ENCODE measurements at places on chromosomes 3 and 15. TPM values are rescaled to one million over a fixed set of nuclear protein-coding genes. Genes with fewer than 3 reads are reported as not detected.

DNA sequence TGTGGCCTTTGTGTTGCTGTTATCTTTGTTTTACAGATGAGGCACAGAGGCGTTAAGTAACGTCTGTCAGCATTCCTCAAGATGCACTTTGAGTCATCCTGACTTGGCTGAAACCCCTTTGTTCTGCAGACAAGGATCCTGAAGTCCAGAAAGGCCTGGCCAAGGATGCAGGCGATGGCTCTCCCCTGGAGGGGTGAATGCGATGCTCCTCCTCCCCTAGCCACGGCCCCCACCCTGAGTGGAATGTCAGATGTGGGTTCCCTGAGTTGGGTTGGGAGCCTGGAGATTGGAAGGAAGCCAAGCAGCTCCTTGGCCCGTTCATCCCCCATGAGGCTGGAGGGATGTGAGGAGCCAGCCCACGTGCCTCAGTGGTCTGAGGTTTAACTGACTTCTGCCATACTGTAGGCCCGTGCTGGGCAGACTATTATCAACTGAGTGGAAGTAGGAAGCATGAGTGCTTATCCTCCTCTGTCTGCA is 43.3 kb downstream of the POMGNT2 start:
- DNase-seq, result peak; percentile 54

GRCh38 chr3:177421481-177421785 is 224.2 kb upstream of the TBL1XR1 start:
- no peak for DNase-seq

KY gene
- total RNA-seq, result 3.1 TPM

- DNase-seq, result no peak
Measured at GRCh38 chr15:77865106-77865610, 212.4 kb downstream of the TBC1D2B start.

DNA sequence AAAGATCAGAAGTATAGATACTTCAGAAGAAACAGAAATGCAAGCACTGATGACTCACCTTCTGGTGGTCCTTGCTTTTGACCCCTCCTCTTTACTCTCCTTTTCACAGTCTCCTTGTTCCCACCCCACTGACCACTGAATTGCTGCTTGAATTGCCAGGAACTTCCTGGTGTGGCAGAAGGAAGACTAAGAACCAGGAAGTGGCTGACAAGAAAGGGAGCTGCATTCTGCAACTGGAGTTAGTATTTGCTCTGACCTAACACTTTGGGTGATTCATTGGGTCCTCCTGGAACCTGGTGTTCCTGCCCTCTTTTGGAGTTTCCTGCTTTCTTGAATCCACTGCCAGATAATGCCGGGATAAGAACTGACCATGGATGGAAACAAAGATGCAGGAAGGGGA is 23.0 kb downstream of the KY start:
- DNase-seq, result no peak

DNA sequence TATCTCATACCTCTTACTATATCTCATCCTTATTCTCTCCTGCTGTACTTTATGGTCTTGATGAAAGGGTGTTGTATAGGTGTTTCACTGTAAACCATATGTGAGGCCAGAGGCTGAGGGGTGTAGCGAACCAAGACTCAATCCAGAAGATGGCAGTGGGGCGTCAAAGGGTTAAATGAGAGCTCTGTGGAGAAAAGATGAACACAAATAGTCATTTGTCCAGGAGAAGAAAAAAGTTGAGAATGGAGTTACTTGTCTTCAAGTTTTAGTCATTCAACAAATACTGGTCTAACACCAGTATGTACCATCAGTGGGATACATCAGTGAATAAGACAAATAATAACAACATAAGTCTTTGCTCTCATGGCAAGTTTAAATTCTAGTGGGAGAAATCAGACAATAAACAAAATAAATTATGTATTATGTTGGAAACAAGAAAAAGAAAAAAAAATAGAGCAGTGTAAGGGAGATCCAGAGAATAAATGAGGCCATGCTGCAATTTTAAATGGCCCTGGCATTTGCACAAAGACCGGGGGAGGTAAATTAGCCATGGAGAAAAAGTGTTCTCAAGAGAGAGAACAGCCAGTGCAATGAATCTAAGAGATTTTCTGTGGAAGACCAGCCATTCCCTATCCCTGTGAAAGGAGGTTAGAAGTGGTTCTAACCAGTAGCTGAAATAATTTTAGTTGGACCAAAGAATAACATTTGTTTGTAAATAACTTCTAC is 77.0 kb upstream of the UMPS start:
- DNase-seq, result no peak

DNA sequence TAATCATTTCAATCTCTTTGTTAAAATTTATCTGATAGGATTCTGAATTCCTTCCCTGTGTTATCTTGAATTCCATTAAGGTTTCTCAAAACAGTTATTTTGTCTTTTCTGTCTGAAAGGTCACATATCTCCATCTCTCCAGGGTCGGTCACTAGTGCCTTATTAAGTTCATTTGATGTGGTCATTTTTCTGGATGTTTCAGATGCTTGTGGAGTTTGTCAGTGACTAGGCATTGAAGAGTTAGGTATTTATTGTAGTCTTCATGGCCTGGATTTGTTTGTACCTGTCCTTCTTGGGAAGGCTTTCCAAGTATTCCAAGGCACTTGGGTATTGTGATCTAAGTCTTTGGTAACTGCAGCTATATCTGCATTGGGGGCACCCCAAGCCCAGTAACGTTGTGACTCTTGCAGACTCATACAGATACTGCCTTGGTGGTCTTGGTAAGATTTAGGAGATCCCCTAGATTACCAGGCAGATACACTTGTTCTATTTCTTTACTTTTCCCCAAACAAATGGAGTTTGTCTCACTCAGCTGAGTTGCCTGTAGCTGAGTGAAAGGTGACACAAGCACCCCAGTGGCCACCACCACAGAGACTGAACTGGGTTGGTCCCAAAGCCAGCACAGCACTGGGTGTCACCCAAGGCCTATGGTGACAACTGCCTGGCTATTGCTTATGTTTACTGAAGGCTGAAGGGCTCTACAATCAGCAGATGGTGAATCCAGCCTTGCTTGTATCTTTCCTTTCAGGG is 18.9 kb upstream of the SLC27A2 start:
- DNase-seq, result no peak

GRCh38 chr3:12413721-12414255 is 70.5 kb upstream of the TSEN2 start:
- no peak for DNase-seq

PLCD1 gene
- 17.7 TPM for total RNA-seq

GRAMD1C gene
- 1.9 TPM for total RNA-seq

ABHD5 gene
- total RNA-seq, result 21.4 TPM

All from right cardiac atrium (tissue), 5 donors.